ENCODE measurements at places on chromosomes 11 and 22. TPM values are rescaled to one million over a fixed set of nuclear protein-coding genes. Genes with fewer than 3 reads are reported as not detected.

- no peak for DNase-seq
These were observed 113.5 kb downstream of the SLC1A2 start for GRCh38 chr11:35305670-35306382.

- no peak for DNase-seq
These were observed 253.3 kb downstream of the BRD1 start for GRCh38 chr22:49574205-49574880.

The MB gene
- 21.4 TPM for total RNA-seq

DNA sequence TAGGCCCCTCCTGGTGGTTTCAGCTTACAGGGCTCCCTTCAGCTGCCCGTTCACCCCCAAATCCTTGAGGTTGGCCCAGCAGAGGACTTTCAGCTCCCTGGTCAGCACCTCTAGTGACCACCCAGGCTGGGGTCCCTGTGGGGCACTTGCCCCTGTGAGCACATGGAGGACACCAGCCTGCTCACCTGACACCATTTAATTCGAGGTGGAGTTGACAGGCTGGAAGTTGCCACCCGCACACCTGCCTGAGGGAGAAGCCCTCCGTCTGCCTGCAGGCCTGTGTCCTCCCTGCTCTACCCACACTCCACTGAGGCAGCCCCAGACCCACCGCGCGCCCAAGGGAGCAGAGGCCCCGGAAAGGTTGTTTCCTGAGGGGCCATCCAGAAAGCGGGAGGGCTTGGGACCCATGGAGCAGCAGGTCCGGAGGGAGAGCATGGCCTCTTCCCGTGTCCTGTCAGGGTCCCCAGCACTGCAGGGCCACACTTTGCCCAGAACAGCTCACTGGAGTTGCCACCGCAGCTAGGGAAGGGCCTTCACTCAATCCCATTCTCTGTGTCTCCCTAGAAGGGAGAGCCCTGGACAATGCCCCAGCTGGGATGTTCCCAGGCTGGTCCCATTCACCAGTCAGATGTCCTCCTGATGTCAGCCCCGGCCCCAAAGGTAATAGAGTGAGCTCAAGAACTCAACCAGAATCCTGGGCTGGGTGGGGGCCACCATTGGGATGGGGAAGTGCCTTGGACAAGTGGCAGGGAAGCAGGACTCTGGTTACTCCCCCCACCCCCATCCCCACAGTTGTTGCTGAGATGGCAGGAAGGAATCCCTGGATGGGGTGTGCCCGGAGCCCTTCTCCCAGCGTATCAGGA, 82.4 kb downstream of the MED15 start:
- DNase-seq: no peak

DNA sequence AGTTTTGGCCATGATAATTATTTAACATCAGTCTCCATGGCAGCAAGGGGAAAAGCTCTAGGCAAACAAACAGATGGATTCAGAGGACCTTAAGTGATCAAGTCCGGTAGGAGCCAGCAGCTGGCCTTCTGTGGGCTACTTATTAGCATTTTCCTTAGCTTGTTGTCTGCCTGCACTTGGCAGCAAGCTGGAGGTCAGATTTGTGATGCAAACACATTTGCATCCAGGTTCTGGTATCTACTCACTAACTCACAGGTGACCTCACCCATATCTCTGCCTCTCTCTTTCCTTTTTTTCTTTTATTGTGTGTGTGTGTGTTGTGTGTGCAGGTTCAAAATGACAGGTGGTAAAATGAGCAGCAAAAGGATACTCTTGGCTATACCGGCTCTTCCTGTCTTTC, 32.3 kb downstream of the ARHGAP42 start:
- DNase-seq: peak; percentile 22

GRCh38 chr22:32743046-32743445, 58.5 kb upstream of the TIMP3 start:
- DNase-seq: no peak

The UBQLN3 gene
- total RNA-seq: 0.49 TPM

GRCh38 chr11:45886816-45887520, 1.5 kb downstream of the MAPK8IP1 start:
- no peak for DNase-seq

GRCh38 chr22:46362203-46362933, 26.9 kb downstream of the TRMU start:
- DNase-seq: no peak

GRCh38 chr11:12177739-12178338, 67.4 kb downstream of the MICAL2 start:
- DNase-seq: no peak

- no peak for DNase-seq
These were observed 4461.3 kb upstream of the OR11H1 start for GRCh38 chr22:11066458-11067285.

DNA sequence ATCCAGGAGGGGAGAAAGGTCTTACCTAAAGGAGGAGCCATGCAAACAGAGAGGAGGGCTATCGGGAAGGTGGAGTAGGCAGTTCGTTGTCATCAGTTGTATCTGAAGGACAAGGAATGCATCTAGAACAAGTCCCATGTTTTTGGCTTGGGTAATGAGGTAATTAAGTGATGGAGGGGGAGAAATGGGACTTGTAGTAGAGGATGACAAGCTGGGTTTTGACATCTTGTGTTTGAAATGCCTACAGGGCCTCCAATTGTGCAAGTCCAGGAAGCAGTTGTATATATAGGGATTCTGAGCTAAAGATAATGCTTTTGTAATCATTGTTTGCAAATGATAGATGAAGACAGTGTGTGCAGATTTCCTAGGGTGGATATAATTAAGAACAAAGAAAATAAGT, 622.8 kb downstream of the NTM start:
- DNase-seq: no peak

- no peak for DNase-seq
These were observed 18.8 kb downstream of the SC5D start for GRCh38 chr11:121311373-121311772.

The KCNJ1 gene
- 0.10 TPM for total RNA-seq

- DNase-seq: no peak
These were observed 25.0 kb upstream of the ACR start for GRCh38 chr22:50713008-50713385.

DNA sequence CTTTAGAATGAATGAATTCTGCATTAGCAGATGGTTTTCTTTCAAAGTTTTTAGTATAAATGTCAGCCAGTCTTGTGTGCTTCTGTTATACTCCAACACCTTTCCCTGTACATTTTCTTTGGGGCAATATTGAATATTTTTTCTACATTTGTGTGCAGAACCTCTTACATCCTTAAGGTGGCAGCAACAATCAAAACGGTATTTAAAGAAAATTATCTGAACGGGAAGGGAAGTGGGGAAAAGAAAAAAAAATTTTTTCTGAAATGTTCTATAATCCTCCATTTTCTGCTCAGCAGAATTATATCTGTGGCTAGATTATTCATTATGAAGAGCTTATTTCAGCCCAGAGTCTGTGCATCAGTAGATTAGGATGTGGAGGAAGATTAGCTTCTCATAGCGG, 347.3 kb upstream of the RAG2 start:
- no peak for DNase-seq

- no peak for DNase-seq
These were observed 14.9 kb upstream of the CADM1 start for GRCh38 chr11:115518983-115519628.

- no peak for DNase-seq
These were observed 102.4 kb downstream of the LRRC32 start for GRCh38 chr11:76568139-76568538.

DNA sequence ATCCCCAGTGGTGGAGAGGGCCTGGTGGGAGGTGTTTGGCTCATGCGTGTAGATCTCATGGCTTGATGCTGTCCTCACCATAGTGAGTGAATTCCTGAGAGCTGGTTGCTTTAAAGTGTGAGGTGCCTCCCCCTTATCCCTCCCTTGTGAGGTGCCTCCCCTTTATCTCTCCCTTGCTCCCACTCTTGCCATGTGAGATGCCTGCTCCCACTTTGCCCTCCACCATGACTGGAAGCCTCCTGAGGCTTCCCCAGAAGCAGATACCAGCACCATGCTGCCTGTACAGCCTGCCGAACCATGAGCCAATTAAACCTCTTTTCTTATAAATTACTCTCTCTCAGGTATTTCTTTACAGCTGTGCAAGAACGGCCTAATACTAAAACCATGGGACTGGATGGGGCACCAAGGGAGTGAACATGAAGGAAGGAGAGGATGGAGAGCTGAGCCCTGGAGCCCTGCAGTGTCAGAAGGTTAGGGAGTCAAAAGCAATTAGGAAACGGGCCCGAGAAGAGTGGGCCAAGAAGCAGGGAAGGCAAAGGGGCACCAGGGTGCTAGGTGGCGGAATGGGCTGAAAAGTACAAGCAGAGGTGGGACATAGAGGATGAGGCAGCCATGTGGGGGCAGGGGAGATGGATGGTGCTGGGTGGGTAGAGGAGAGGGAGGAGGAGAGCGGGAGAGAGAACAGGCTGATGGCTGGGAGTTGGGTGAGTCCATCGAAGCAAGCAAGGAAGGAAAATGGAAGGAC, 9.4 kb downstream of the IFITM10 start:
- no peak for DNase-seq

DNA sequence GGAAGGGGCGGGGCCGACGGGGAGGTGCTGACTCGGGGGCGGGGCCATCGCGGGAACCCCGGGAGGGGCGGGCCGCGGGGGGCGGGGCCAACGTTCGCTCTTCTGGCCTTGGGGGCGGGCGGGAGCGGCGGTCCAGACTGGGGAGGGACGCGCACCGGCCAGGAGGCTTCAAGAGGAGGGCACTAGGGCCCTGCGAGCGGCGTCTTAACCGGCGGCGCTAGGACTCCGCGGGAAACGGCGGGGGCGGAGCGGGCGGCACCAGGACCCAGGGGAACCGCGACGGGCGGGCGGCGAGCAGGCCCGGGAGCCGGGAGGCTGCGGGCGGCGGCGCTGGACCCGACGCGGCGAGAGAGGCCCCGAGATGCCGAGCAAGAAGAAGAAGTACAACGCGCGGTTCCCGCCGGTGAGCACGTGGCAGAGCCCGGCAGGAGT, at the start of gene DRAP1:
TSS of gene DRAP1 (plus strand) at position 286 of the 432 bp plus-strand sequence. CDS start at position 362, 76 bp downstream.
- peak; percentile 97 for DNase-seq

The CCDC188 gene
- total RNA-seq: 1.2 TPM

GRCh38 chr11:126754591-126755426, 245.8 kb downstream of the KIRREL3 start:
- no peak for DNase-seq

- no peak for DNase-seq
These were observed 22.2 kb downstream of the RRAS2 start for GRCh38 chr11:14336507-14337503.

DNA sequence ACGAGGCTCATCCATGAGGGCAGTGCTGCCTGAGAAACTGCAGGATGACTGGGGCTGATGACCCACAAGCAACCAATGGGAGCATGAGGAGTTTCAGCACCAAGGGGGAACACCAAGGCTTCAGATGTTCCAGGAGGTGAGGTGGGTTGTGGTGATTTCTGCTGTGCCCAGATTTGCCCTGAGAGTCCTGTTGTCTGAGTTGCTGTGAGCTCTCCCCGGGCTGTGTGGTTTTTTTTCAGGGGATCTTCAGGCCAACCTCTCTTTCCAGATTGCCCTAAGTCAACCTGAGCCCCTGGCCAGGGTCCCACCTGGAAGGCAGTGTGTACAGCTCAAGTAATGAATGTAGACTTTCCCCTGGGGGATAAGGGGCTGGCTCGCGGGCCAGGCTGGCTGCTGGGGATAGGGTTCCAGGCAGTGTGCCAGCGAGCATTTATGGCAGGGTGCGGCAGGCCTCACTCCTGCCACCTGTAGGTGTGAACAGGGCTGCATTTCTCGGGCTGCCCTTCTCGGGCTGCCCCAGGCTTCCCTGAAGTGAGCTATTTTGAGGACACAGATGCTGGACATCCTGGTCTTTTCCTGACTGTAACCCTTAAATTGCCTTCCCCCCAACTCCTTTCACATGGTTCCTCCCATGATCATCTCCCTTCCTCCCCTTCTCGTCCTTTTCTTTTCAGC, 9.8 kb downstream of the SLC22A6 start:
- DNase-seq: no peak

GRCh38 chr11:114163830-114164401, 104.4 kb downstream of the ZBTB16 start:
- peak; percentile 67 for DNase-seq

- no peak for DNase-seq
These were observed 3.3 kb downstream of the ARL14EP start for GRCh38 chr11:30326114-30326778.

The SCUBE1 gene
- total RNA-seq: 0.20 TPM

GRCh38 chr11:47342854-47343253, 9.6 kb downstream of the MYBPC3 start:
- no peak for DNase-seq

DNA sequence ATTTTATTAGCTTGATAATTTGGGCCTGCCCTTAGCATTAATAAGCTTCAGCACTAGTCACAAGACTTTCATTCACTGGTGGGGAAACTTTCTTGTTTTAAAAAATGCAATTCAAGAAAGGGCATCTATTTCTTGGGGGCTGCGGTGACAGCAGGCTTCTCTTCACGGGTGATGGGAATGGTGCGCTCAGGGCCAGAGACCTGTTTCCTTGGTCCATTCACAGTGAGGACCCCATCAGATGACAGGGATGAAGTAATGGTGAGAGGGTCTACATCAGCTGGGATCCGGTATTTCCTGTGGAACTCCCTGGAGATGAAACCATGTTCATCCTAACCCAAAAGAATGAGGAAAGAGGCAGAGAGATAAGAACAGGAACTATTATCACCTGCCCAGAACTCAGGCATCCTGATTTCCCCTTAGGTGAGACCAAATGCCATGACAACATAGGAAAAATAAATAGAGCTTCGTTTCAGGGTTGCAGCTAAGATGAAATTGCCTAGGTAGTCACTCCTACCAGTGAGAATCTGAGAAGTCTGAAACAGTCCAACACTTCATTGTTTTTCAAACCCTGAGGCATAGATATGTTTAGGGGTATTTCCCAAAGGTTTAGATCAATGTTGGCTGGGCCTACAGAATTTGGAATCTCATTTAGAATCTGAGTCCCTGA, 2.8 kb downstream of the CRYAB start:
- no peak for DNase-seq

- no peak for DNase-seq
These were observed 1.5 kb upstream of the HMOX1 start for GRCh38 chr22:35379146-35379993.

The BIRC3 gene
- 7.6 TPM for total RNA-seq

GRCh38 chr11:66324664-66325063, 7.8 kb upstream of the CD248 start:
- DNase-seq: no peak

DNA sequence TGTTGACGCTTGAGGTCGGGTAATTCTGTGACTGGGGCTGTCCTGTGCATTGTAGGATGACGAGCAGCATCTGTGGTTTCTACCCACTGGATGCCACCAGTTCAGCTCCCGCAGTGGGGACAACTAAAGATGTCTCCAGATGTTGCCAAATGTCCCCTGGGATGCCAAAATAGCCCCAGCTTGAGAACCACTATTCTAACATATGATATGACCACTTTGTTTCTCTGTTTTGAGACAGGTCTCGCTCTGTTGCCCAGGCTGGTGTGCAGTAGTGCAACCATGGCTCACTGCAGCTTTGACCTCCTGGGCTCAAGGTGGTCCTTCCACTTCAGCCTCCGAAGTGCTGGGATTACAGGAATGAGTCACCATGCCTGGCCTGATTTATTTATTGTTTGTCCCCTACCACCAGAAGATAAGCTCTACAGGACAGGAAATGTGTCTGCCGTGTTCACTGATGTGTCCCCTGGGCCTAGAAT, 4.4 kb upstream of the MEN1 start:
- no peak for DNase-seq
